ENCODE measurements at places on chromosomes 11 and 22. TPM values are rescaled to one million over a fixed set of nuclear protein-coding genes. Genes with fewer than 3 reads are reported as not detected.

- no peaks in the 10 kb centered on the region for H3K4me1 ChIP-seq
- no peaks in the 10 kb centered on the region for H3K27me3 ChIP-seq
- no peak overlapping the region for H3K27ac ChIP-seq
Measured at GRCh38 chr22:28759861-28760560, 12.5 kb upstream of the CCDC117 start.

DNA sequence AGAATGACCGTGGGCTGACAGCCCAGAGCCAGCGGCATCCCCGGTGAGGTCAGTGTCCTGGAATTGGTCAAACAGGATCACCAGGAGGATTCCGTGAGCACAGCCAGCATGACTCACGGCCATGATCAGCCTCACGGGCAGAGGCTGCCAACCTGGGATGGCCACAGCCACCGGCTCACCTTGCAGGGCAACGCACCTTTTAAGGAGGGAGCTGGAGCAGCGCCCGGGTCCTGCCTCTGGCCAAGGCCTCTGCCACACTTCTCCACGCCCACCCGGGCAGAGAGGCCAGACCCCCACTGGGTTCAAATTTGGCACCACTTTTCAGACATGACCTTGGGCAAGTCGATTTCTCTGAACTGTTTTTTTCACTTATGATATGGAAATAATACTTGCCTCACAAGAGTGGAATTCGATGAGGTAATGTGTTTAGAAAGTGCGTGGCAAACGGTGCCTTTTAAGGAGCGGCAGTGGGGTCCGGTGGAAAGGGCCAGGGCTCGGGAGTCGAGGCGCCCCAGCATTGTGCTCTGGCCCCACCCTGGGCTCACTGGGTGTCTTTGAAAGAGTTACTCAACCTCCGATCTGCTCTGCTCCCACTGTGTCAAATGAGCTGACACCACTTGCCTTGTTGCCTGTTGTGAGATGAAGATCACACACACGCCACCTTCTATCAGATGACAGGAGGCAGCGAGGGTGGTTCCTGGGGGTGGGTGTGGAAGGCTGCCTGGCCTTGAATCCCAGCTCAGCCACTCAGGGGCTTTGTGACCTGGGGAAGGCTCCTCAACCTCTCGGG lies 16.0 kb downstream of the TXN2 start:
- H3K27ac ChIP-seq, result no peak overlapping the region
- peaks cover 18% of the 10 kb centered on the region for H3K4me1 ChIP-seq
- no peaks in the 10 kb centered on the region for H3K36me3 ChIP-seq
- DNase-seq, result no peak
- H3K27me3 ChIP-seq, result no peaks in the 10 kb centered on the region

DNA sequence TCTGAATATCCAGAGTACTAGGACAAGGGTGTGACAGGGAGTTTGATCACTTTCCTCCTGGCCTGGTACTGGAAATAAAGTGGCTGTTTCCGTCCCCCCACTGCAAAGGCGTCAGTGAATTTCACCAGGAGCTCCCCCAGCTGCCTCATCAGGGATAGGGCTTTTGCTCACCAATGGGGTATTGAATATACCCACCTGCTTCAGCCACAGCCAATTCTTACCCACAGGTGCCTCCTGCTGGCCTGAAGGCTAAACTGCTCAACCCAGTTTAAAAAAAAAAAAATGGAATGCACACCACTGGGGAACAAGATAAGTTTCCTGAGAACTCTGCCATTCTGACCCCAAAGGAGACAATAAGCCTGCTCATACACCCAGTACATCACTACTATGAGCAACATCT lies 65.3 kb upstream of the MS4A8 start:
- H3K27me3 ChIP-seq, result peaks cover 10% of the 10 kb centered on the region
- no peaks in the 10 kb centered on the region for H3K36me3 ChIP-seq
- H3K4me1 ChIP-seq, result no peaks in the 10 kb centered on the region
- H3K27ac ChIP-seq, result no peak overlapping the region
- H3K4me3 ChIP-seq, result no peak overlapping the region
- DNase-seq, result no peak

DNA sequence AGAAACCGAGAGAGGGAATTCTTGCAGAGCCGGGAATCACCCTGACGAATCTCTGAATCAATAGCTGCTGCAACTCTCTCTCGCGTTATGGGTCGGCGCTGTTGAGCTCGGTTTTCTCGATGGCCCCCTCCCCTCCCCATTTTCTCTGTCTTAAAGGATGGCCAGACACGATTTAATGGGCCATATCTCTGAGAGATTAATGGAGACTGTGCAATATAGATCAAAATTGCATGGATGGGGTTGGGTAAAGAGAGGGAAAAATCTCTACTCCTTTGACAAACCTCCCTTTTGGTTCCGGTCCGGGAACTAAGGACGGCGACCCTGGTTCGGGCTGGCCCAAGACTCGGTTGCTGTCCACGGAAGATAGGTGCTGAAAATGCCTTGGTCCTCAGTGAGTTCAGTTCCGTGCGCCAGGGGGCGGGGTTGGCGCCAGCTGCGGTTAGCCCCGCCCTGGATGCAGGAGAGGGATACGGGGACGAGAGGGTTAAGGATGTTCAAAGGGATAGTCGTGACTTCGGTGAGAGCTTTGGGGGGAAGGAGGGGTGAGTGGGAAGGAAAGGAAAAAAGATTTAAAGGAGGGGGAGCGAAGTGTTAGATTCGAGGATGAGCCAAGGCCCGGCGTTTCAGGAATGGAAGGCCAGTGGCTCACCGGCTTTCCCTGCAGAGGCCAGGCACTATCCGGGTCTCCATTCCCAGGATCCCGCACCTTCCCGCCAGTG lies 103.6 kb upstream of the HSD17B12 start:
- no peak for DNase-seq
- no peak overlapping the region for H3K27ac ChIP-seq
- H3K36me3 ChIP-seq, result no peaks in the 10 kb centered on the region
- peaks cover 57% of the 10 kb centered on the region for H3K27me3 ChIP-seq

GRCh38 chr11:130462931-130463330 lies 14.5 kb downstream of the ADAMTS15 start:
- no peaks in the 10 kb centered on the region for H3K27me3 ChIP-seq
- no peak overlapping the region for H3K27ac ChIP-seq
- no peak for DNase-seq
- no peak overlapping the region for H3K4me3 ChIP-seq

- H3K27me3 ChIP-seq, result no peaks in the 10 kb centered on the region
- peaks cover 18% of the 10 kb centered on the region for H3K4me1 ChIP-seq
- no peak overlapping the region for H3K27ac ChIP-seq
- no peak for DNase-seq
- no peaks in the 10 kb centered on the region for H3K36me3 ChIP-seq
Measured at GRCh38 chr11:95299078-95299679, 68.2 kb upstream of the SESN3 start.

- H3K4me1 ChIP-seq, result no peaks in the 10 kb centered on the region
- no peak overlapping the region for H3K4me3 ChIP-seq
- no peak overlapping the region for H3K27ac ChIP-seq
- DNase-seq, result no peak
Measured at GRCh38 chr11:100788561-100789295, 101.6 kb downstream of the ARHGAP42 start.

- DNase-seq, result no peak
- no peaks in the 10 kb centered on the region for H3K36me3 ChIP-seq
- H3K4me1 ChIP-seq, result no peaks in the 10 kb centered on the region
Measured at GRCh38 chr22:45073064-45073463, 63.3 kb upstream of the PHF21B start.

DNA sequence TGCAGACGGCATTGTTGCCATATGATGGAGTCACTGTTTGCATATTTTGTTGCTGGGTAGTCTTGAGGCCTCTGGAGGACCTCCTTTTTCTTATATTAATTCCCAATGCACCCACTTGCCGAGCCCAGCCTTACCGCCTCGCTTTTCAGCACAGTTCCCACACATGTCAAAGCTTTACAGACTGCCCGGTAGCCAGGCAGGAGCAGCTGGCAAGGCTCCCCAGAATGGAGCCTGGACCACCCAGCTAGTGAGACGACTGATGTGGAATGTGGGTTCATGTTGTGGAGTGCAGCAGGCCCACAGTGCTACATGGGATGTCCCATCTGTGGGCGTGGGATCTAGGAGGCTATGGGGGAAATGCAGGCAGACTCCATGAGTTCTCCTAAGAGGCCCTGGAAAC lies 99.4 kb upstream of the MTMR2 start:
- no peak overlapping the region for H3K27ac ChIP-seq
- H3K36me3 ChIP-seq, result peaks cover 3% of the 10 kb centered on the region
- no peak overlapping the region for H3K4me3 ChIP-seq
- H3K4me1 ChIP-seq, result peaks cover 11% of the 10 kb centered on the region
- DNase-seq, result no peak

EP300 gene
- 52.0 TPM for total RNA-seq

DNA sequence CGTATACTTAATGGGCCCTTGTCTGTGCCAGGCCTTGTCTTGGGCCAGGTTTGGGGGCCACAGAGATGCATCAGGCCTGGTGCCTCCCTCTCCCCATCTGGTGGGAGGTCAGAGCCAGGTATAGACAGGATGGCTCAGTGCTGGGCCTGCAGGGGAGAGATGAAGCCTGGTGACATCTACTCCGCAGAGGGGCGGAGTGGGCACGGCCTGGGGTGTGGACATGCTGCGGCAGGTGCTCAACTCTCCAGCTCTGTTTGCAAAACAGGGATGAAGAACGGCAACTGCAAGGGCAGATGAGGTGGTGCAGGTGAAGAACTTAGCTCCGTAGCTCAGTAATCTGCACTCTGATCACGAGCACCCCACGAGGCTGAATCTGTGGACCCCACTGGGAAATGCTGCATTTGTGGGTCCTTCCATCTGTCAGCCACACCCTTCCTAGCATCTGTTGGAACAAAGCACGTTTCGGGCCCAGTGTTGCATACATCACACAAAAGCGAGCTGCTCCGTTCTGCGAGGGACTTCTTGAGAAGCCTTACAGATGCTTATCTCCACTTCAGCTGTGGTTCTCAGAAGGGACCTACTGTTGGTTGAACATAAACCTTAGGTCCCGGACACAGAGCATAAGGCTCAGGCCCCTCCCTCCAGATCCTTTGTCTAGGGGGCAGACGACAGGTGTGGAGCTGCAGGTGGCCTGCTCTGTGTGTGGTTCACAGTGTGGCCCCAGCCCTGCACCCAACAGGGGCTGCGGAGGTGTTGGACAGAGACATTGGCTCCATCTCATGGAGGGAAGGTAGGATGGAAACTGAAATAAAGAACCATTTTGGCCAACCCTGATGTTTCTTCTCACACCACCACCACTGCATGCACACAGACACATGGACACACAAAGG lies 78.3 kb downstream of the LRRC32 start:
- no peak overlapping the region for H3K27ac ChIP-seq
- no peak overlapping the region for H3K4me3 ChIP-seq
- no peaks in the 10 kb centered on the region for H3K4me1 ChIP-seq

DNA sequence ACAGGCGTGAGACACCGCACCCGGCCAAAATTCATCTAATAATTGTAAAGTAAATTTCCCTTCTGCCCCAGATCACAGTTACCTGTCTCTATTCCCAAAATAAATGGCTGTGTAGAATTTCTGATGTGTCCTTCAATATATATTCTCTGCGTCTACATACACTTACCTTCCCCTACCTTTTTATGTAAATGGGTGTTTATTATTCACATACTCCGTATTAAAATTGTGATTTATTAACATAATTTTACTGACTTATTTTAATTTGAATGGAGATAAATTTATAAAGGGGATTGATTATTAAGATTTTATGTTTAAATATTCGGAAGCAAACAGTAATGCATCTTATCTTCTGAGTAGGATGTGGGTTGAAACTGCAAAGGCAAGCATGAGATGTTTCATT lies 16.4 kb upstream of the ZNF280A start:
- H3K4me1 ChIP-seq, result no peaks in the 10 kb centered on the region
- H3K36me3 ChIP-seq, result no peaks in the 10 kb centered on the region
- no peak overlapping the region for H3K4me3 ChIP-seq
- H3K27me3 ChIP-seq, result no peaks in the 10 kb centered on the region
- DNase-seq, result no peak

GRCh38 chr11:22049276-22049675 lies 143.6 kb upstream of the ANO5 start:
- no peak for DNase-seq
- H3K4me1 ChIP-seq, result no peaks in the 10 kb centered on the region
- no peak overlapping the region for H3K4me3 ChIP-seq
- no peaks in the 10 kb centered on the region for H3K36me3 ChIP-seq
- H3K27me3 ChIP-seq, result no peaks in the 10 kb centered on the region

GRCh38 chr11:9726321-9727022 lies 62.6 kb downstream of the SWAP70 start:
- no peak overlapping the region for H3K27ac ChIP-seq
- no peaks in the 10 kb centered on the region for H3K36me3 ChIP-seq
- H3K4me3 ChIP-seq, result no peak overlapping the region
- H3K4me1 ChIP-seq, result no peaks in the 10 kb centered on the region
- no peaks in the 10 kb centered on the region for H3K27me3 ChIP-seq

NNMT gene
- total RNA-seq, result not detected

- H3K36me3 ChIP-seq, result no peaks in the 10 kb centered on the region
- no peak overlapping the region for H3K27ac ChIP-seq
- H3K4me1 ChIP-seq, result no peaks in the 10 kb centered on the region
- no peak overlapping the region for H3K4me3 ChIP-seq
Measured at GRCh38 chr11:23087407-23087806, 227.1 kb upstream of the CCDC179 start.
